ENCODE measurements at places on chromosomes 3 and 15.

DNA sequence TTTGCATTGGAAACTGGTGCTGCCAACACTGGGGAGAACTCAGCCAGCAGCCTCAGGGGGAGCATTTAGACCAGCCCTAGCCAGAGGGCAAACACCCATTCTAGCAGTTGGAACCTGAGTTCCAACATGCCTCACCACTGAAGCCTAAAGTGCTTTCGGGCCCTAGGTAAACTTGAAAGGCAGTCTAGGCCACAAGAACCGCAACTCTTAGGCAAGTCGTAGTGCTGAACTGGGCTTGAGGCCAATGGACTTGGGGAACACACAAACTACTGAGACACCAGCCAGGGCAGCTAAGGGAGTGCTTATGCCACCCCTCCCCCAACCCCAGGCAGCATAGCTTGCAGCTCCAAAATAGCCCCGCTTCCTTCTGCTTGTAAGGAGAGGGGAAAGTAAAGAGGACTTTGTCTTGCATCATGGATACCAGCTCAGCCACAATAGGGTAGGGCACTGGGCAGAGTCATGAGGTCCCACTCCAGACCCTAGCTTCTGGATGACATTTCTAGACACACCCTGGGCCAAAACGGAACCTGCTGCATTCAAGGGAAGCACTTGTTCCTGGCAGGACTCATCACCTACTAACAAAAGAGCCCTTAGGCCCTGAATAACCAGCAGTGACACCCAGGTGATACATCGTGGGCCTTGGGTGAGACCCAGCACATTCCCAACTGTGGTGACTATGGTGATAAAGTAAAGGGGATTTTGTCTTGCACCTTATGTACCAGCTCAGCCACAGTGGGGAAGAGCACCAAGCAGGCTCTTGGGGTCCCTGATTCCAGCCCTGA, 37.3 kb upstream of the TEX9 start:
- peak; percentile 16 for DNase-seq

- DNase-seq, result no peak
These were observed 232.6 kb downstream of the ABHD5 start for GRCh38 chr3:43923104-43923882.

DNA sequence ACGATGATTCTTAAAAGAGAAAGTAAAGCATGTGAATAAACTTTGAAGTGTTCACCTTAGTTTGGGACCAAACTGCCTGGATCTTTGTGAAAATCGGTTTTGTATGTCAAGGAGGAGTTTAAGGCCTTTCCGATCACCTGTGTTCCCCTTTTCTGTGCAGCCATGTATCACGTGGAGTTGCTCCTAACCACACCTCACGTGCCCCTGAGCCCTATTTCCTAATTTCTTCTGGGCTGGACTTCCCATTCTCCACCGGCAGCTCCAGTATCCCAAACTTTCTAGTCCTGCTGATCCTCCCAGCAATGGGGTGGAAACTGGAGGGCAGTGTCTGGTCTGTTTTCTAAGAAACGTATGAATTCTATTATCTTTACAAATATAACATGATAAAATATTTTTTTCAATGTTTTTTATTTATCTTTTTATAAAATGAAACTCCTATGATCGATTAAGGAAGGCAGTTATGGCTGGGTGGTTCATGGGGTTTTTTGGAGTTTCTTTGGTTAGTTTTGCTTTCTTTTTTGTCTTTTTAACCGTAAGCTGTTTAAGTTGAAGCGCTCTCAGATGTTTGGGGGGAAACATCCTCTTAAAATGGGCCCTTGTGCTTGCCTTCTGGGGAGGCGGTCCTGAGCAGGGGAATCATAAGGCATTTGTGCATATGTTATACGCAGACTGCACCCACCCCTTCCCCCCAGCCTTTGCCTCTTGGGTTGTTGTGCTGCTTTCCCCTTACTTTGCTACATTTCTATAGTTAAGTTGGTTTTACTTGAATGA, 43.6 kb upstream of the WWTR1 start:
- DNase-seq, result peak; percentile 15

GRCh38 chr15:74046275-74046674, 36.1 kb downstream of the GOLGA6A start:
- DNase-seq, result no peak
